ENCODE measurements at places on chromosomes 12 and 14.

DNA sequence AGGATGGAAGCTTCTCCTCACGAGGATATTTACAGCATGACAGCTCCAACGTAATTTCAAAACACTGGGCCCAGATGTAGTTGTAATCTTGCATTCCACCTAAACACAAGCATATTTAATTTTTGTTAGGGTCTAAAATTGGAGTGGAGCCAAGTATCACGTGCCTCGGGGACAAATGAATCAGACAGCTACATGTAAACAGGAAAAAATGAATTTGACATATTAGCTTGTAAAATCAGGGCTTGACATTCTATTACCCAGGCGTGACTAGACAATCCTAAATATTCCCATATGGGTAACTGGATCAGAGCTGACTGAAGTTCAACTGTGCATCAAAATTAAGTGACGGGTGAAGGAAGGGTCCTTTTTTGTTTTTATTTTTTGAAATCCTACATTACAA lies 59.0 kb downstream of the MDM2 start:
- no peak for DNase-seq
- H3K27me3 ChIP-seq, result no peaks in the 10 kb centered on the region
- H3K36me3 ChIP-seq, result no peaks in the 10 kb centered on the region
- H3K27ac ChIP-seq, result no peak overlapping the region

DNA sequence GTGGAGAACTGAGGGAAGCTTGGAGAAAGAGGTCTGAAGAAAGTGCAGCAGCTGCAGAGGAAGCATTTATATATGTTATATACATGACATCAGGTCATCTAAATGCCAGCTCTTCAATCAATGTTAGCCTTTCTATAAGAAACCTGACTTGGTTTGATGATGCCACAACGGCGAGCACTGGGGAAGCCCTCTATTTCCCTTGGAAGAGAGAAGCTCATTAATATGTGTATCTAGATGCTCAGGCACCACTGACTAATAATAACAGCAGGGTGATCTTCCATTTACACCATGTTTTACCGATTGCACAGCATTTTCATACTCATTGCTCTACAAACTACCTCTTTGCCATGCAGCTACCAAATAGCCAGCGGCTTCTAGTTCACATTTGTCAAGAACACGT lies 811 bp downstream of the ACYP1 start:
- DNase-seq, result no peak
- H3K4me1 ChIP-seq, result no peaks in the 10 kb centered on the region
- H3K36me3 ChIP-seq, result peaks cover 15% of the 10 kb centered on the region
- H3K27ac ChIP-seq, result no peak overlapping the region
- H3K4me3 ChIP-seq, result peak overlapping the region; percentile 97
- H3K27me3 ChIP-seq, result no peaks in the 10 kb centered on the region

DNA sequence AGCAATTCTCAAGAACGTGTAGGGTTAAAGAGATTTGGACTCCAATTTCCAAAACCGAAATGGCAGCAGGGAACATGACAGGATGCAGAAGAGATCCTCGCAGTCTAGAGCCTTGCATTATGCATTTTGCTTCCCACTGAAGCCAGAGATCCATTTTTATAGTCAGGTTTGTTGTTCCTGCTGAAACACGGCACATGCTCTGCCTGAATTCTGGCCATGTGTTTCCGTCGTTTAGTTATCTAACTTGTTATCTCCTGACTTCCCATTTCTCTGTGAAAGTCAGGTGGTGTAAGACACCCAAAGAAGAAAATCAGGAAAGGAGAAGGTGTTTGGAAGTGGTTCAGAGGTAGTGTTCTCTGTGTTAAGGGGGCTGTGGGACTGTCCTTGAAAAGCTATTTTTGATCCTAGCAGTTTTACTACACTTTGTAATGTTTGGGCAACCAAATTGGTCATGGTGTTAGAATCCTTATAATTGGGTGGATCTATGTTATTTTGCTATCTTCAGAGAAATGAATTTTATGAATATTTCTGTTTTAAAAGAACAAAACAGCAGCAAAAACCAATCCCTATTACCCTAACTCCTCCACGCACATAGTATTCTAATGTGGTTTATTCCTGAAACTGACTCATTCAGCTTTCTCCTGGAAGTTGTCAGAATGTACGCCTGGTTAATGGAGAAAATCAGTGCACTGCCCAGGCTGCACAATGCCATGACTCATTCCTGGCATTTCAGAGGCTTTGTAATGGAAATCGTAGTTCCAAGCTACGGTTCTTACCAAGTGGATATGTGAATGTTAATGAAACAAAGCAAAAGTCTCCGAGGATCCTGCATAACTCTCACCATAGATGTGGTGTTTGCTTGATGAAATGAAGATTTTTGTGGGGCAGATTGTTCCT lies 110.1 kb downstream of the SAMD4A start:
- peak overlapping the region; percentile 9 for H3K4me3 ChIP-seq
- H3K27me3 ChIP-seq, result no peaks in the 10 kb centered on the region
- H3K36me3 ChIP-seq, result no peaks in the 10 kb centered on the region
- H3K27ac ChIP-seq, result peak overlapping the region; percentile 84
- H3K4me1 ChIP-seq, result peaks cover 22% of the 10 kb centered on the region

DNA sequence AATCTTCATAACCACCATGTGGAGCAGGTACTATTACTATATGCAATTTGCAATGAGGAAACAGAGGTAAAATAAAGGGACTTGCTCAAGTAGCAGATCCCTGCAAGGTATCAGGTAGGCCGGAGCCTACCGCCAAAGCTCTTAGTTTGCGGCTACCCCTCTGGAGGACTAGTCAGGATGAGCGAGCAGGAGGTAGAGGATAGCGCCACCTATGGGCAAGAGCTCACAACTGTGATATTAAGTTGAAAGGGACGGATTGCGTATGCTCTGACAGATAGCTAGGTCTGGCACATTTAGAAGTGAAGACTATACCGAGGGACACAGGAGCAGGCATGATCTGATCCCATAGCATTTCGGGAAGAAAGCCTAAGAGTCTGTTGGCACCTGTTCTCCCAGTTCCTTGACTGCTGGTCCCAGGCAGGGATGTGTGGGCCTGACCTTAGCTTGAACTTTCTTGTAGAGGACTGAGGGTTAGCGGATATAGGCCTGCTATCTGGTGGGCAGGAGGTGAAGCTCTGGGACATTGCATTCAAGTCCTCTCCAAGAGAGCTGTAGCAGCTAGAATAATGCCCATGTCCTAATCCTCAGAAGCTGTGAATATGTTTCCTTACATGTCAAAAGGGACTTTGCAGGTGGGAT lies 48.0 kb downstream of the SLC17A8 start:
- H3K4me3 ChIP-seq, result no peak overlapping the region
- no peak overlapping the region for H3K27ac ChIP-seq
- peak; percentile 93 for DNase-seq
- H3K36me3 ChIP-seq, result no peaks in the 10 kb centered on the region
- H3K4me1 ChIP-seq, result peaks cover 3% of the 10 kb centered on the region

DNA sequence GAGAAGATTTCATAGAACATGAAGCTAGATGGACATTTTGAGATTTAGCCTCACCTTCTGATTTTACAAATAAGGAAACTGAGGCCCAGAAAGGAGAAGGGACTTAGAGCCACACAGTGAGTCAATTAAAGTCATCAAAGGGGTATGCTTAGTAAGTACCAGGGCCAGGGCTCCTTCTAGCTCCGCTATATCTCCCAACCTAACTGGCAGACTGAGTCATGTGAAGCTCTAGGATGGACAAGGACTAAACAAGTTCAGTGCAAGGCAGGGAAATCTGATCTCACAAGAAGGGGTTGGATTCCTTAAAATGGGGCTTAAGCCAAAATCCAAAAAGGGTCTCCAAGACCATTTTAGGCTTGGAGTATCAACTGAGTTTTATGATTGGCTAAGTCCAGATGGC lies 215.8 kb downstream of the PHLDA1 start:
- peaks cover 12% of the 10 kb centered on the region for H3K4me1 ChIP-seq
- no peak for DNase-seq
- H3K27ac ChIP-seq, result no peak overlapping the region
- no peaks in the 10 kb centered on the region for H3K27me3 ChIP-seq
- H3K4me3 ChIP-seq, result no peak overlapping the region
- H3K36me3 ChIP-seq, result no peaks in the 10 kb centered on the region

DNA sequence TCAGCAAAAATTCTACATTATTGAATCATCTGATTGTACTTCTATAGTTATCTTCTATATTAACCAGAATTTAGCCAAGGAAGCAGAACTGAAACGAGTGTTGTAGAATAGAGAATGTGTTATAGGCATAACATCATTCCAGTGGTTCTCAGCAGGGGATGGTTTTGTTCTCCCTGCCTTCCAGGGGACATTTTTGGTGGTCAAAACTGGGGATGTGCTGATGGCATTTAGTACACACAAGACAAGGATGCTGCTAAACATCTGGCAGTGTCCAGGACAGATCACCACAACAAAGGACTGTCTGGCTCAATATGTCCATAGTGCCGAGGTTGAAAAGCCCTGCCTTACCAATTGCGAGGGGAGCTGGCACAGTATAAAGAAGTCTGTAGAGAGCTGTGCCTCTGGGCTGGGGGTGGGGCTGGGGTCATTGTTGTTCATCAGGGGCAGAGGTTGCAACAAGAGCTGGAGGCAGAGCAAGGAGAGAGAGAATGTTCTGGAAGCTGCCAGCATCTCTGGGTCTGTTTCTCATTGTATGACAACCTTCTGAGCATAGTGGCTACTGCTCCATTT lies 1472.8 kb downstream of the AACS start:
- no peak overlapping the region for H3K4me3 ChIP-seq
- no peaks in the 10 kb centered on the region for H3K36me3 ChIP-seq
- DNase-seq, result no peak

DNA sequence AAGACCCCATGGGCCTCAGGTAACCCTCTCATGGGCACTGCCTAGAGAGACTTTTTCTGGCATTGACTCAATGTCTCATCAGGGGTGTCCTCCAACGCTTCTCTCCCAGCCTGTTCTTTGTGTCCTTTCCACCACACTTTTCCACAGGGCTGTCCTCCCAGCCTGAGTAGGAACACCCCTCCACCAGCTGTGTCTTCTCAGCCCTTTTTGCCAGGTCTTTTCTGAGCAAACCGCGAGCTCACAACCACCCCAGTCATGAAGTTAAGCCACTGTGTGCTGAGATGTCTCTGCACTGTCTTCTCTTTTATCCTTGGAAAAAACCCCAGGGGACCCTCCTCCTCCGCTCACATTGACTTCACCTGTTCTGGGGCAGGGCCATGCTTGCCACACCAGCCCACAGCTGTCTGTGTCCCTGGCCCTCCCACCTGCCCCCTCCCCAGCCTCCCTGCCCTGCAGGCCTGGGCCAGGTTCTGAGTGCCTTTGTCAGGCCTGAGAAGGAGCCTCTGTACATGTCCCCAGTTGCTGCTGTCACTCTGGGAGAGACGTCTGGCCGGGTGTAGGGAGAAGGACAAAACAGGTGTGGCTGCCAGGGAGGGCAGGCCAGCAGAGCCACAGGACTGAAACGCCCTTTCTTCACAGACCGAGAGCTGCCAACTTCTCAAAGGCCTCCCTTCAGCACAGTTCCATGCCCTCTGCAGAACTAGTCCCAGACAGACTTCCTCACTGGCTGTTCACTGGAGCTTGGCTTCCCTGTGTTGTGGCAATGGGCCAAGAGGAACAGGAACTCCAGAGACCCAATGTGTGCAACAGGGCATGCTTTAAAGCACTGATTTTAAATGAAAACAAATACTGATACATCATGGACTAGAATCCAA lies 50.5 kb upstream of the PNMA1 start:
- no peak overlapping the region for H3K4me3 ChIP-seq
- H3K27me3 ChIP-seq, result no peaks in the 10 kb centered on the region
- no peaks in the 10 kb centered on the region for H3K36me3 ChIP-seq
- no peak for DNase-seq

GRCh38 chr12:92552412-92553108 lies 150.2 kb upstream of the PLEKHG7 start:
- H3K27ac ChIP-seq, result no peak overlapping the region
- no peak overlapping the region for H3K4me3 ChIP-seq
- no peaks in the 10 kb centered on the region for H3K36me3 ChIP-seq

DNA sequence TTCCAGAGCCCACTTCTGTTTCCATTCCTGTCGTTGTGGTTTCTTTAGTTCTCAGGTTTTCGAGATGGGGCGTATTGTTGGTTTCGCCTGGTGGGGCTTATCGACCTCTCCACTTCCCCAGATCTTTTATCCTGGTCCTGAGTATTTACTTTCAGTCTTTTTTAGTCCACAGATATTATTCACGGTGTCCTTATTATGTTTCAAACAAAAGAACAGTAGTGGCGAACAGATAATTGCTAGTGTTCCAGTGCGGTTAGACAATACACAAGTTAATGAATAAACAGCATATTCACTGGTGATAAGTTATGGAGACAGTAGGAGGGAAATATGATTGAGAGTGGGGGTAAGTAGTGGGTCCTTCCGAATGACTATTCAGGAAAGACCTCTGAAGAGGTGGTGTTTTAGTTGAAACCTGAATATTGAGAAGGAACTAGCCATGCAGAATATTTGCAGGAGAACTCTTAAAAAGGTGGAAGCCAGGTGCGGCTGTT lies 668 bp downstream of the TMEM260 start:
- H3K4me1 ChIP-seq, result no peaks in the 10 kb centered on the region
- H3K36me3 ChIP-seq, result no peaks in the 10 kb centered on the region
- no peak overlapping the region for H3K27ac ChIP-seq

DNA sequence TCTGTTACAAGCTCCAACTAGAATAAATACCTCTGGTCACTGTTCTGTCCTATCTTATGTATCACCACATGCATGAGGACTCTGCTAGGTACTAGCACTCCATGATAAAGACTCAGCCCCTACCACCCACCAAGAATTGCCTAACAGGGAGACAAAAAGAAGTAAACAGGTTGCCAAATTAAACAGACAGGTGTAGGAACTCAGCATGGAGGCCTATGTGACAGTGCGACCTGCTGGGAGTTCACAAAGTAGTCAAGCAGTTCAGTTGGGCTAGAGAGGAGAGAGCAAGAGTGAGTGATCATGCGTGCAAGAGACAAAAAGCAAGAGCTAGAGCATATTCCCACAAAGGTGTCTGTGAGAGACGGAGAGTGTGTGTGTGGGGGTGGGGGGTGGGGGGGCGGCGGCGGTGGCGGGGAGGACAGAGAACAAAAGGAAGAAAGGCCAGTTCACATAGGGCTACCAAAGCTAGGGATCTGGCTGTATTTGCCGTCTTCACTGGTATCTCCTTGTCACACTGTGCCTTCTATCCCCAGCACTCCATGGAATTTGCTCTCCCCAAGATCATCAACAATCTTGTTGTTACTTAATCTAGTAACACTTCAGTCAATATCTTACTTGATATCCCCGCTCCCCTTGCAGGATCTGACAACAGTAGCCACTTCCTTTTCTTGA lies 81.2 kb downstream of the SPPL3 start:
- no peaks in the 10 kb centered on the region for H3K36me3 ChIP-seq
- peaks cover 7% of the 10 kb centered on the region for H3K4me1 ChIP-seq
- H3K27me3 ChIP-seq, result no peaks in the 10 kb centered on the region
- no peak overlapping the region for H3K4me3 ChIP-seq
- DNase-seq, result peak; percentile 47

All from H9 (cell line).